ENCODE measurements at places on chromosomes 1 and 21.

- no peak for DNase-seq
Observed at GRCh38 chr1:15283526-15283925, 36.5 kb downstream of the FHAD1 start.

DNA sequence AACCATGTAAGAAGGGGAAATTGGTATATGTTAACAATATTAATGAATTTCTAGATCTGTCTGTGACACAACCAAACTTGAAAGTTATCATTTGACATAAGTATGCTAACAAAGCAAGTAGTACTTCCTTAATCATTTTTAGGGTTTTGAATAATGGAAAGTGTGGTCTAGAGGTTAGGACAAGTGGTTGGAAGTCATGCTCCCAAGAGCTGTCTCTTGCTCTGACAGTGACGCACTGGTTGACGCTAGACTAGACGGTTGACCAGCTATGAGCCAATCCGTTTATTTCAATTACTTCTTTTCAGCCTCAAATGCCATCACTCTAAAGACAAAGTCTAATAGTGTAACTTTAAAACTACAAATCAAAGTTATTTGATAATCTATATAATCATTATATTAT, 20.7 kb upstream of the RGS1 start:
- DNase-seq: no peak

DNA sequence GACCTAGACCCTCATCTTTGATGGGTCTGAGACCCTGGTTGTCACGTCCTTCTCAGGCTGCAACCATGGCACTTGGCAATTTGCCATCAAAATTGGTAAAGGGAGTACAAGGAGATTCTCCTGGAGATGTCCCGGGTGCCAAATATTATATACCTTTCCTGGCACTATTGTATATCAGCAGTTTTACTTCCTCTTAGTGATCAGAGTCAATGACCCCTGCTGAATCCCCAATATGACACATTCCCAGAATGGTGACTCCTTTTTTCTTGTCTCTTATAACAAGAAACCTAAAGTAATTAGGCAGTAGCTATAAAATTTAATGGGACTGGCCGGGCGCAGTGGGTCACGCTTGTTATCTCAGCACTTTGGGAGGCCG, 39.6 kb upstream of the CDC42BPA start:
- DNase-seq: no peak

DNA sequence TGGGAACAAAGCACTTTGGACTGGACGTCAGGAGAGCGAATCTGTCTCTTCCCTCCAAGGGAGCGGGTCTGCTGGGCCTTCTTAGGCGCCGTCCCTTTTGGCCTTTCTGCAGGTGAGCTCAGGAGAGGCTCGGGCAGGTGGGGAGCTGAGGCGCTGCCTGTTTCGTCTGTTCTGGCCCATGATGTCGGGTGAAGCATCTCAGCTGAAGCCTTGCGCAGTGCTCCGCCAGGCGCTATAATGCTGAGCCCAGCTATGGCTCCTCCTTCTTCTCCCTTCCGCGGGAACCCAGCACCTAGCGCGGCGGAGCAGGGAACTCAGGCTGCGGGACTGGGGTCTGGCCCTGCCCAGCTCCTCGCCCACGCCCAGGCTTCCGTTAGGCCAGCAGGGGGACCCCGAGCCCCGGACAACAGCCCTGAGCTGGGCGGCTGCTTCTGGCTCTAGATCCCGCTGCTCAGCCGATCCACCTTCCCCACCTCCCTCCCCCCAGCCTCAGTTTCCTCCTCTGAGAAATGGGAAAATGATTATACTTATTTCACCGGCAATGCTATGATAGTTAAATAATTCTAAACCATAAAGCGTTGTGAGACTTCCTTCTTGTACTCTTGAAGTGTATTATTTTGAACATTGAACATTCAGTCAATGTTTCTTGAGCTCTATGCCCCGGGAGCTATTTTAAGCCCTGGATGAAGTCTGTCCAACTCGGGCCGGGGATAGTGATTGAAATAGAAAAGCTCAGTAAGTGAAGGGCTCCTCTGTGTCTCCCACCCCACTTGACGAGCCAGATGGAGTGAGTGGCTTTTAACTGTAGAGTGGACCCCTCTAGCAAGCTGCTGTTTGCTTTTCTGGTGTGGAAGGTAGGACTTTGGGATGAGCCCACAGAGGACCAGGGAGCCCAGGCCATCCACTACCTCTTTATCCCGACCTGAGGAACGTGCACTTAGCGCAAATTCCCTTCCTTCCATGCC, 9.6 kb upstream of the ADORA1 start:
- DNase-seq: no peak

GRCh38 chr1:20600156-20600555, 11.3 kb downstream of the CDA start:
- DNase-seq: no peak

- DNase-seq: no peak
Observed at GRCh38 chr1:57381871-57382270, 42.0 kb downstream of the DAB1 start.

DNA sequence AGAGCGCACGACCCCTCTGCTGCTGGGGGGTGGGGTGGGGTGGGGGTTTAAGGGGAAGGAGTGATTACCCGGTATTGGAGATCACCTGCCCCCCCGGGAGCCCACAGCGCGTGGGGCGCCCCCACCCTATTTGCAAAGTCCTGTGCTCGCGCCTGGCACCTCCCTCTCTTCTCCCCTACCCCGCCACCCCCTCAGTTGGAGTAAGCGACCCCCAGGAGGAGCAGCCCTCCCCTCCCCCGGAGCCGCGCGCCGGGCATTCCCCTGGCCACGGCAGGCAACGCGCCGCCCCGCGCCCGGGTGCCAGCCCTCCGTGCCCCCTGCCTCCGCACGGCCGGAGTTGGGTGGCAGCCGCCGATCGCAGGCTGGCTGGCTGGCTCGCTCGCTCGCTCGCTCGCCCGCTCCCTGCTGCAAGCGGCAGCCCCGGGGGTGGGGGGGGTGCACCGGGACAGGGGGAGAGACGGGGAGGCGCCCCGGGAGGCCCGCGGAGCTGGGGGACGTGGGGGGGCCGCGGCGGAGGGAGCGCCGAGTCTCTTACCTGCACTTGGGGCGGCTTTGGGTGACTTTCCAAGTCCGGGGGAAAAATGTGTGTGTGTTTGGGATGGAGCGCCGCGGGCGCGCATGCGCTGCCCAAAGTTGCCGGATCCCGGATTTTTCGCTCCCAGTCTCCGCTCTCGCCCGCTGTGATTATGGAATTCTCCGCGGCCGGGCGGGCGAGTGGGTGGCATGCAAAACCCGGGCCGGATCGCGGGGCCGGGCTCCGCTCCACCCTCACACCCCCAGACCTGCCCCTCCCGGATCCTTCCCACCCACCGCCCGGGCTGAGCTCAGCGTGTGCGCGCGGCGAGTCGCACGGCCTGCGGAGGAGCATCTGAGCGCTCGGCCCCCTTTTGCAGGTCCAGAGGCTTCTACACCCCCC, at the start of gene CASZ1:
TSS of gene CASZ1 (minus strand) at position 618 of the 916 bp plus-strand sequence. CDS start 102,757 bp downstream, outside the sequence.
- peak; percentile 51 for DNase-seq

- DNase-seq: no peak
Observed at GRCh38 chr1:176959191-176959820, 205.2 kb downstream of the ASTN1 start.

DNA sequence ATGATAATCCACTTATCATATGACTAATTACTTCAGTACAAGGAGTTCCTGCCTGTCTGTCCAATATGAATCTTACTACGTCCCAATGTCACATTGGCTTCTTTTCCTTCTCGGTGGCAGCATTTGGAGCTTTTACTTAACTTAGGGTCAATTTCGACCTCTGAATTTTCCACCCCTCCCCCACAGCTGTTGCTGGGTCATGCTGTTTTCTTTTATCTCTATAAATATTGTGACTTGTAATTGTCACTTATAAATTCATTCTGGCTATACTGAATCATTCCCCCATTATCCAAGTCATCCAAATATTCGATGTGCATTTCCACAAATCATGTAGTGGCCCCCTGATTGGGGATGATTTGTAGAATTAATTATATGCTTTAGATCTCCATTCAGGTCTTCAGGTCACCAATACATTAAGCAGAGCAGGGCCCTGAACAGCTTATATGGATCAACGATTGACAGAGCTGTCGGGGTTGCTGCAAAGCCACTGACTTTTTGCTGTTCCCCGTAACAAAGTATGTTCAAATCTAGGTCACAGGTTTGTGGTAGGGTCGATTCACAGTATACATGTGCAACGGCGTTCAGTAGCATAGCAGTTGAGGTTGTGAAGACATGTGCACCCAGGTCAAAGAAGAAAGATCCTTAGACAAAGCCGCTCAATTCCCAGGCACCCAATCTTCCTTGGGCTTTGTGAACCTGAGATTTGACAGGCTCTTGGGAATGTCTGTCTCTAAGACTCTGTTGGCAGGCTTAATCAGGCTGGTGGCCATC, 18.3 kb upstream of the RNU1-4 start:
- no peak for DNase-seq

DNA sequence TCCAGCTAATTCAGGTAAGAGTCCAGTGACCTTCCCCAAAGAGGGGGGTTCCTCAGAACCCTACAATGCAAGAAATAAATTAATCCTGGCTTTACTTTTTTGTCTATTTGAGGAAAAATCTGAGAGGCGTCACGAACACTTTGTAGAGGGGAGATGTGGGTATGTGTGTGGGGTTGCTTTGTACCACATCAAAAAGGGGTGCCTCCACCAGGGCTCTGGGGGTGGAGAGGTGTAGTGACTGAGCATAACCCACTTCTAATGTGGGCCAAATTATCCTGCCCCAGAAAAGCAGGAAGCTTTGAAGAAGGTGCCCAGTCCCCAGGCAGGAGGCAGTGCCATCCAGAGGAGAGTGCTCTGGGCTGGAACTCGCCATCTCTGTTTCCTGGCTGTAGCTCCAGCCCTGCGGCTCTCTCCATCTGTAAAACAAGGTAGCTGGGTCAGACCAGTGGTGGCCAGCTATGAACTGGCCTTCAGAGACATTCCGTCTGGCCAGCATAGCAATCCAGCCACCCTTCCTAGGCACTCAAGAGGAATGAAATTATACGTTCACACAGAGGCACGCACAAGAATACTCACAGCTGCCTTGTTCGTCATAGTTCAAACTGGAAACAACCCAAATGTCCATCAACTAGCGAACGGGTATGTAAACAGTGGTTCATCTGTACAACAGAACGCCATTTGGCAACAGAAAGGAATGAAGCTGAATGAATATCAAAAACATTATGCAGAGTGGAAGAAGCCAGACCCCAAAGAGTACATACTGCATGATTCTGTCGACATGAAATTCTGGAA, 45.4 kb upstream of the TNFRSF1B start:
- no peak for DNase-seq

DNA sequence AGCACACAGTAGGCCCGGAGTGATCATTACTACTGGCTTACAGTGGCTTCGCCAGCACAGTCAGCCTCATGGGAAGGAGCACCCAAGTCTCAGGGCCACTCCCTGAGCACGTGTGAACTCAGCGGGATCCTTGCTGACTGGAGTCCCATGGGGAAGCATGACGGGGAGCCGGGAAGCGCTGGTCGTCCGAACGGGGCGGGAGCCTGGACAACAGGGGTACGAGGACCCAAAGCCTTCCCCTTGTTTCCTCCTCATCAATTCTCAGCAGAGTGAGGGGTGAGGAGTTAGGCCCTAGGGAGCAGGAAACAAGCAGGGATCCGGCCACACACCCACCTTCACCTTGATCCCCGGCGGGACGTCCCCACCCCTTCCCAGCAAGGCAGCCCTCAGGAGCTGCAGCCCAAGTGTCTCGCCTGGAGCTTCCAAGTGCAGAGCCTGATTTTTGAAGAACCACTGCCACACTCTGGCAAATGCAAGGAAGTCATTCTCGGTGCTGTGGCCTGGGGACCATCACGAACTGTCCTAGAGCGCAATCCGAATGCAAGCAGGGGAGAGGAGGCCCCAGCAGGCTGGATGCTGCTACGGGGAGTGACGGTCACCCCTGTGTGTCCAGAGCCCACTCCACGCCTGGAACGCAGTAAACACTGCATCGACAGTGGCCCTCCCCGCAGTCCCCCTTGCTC, 35.5 kb downstream of the TOMM20 start:
- no peak for DNase-seq

DNA sequence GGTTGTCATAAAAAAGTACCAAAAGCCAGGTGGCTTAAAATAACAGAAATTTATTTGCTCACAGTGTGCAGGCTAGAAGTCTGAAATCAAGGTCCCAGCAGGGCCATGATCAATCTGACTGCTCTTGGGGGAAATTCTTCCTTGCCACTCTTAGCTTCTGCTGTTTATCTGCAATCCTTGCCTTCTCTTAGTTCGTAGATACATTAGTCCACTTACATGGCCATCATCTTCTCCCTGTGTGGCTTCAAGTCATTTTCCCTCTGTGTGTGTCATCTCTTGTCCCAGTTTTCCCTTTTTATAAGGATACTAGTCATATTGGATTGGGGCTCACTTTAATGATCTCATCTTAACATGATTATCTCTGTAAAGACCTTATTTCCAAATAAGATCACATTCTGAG, 124.0 kb upstream of the NCAM2 start:
- DNase-seq: no peak

DNA sequence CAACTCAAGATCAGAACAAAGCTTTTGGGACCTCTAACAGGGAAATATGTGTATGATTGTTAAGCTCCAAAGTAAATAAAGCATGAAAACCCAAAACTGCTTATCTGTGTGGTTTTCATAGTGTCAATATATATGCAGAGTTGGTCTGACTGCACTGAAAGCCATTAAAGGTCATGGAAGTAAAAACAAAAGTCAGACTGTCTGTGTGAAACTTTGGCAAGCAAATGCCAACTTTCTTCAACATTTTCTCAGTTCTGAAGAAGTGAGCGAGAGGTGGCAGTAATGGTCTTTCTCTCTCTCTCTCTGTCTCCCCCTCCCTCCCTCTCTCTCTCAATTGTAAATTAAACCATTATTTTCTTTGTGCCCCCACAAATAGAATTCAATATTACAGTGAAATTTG, 100.1 kb upstream of the S1PR1 start:
- no peak for DNase-seq

GRCh38 chr1:31708324-31708723, 4.5 kb upstream of the COL16A1 start:
- no peak for DNase-seq
